Activated CD8-positive, alpha-beta memory T cell treated with anti-CD3 and anti-CD28 coated beads for 1 hour (primary cell): ENCODE measurements at places on chromosomes 3 and 15.
A peak's percentile ranks its signal among the peaks of the same experiment; 100 is the strongest.

- DNase-seq: no peak
Measured at GRCh38 chr15:44710236-44711095, 657 bp downstream of the PATL2 start.

- no peak for DNase-seq
Measured at GRCh38 chr3:126274735-126275619, 82.2 kb downstream of the KLF15 start.

DNA sequence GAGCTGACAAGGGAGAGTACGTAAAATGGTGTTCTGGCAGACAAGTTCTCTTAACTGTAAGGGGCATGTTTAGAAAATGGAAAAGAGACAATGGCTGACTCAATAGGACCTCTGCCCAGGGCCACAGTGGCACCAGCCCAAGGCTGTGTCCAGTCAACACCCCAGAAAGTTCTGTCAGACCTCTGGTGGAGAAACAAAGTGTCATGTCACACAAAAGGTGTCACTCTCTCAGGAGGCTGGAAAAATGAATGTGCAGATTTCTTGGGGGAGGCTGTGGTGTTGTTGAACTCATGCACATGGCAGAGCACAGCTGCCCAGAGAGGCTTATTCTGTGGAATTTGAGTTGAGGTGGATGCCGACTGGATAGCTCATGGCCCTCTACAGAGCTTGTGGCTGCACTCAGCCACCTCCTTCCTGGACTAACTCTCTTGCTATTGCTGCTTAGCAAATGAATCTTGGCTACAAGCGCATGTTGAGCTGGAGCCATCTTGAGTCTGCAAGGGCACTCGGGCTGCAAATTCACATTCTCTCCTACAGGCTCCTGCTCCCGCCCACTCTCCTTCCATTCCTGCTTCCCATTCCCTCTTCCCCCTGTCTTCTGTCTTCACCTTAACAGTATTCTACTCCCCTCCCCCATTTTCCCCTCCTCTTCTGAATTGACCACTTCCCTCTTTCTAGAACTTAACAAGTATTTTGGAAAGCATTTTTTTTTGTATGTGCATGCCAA lies 55.8 kb upstream of the SLC7A14 start:
- no peak for DNase-seq

DNA sequence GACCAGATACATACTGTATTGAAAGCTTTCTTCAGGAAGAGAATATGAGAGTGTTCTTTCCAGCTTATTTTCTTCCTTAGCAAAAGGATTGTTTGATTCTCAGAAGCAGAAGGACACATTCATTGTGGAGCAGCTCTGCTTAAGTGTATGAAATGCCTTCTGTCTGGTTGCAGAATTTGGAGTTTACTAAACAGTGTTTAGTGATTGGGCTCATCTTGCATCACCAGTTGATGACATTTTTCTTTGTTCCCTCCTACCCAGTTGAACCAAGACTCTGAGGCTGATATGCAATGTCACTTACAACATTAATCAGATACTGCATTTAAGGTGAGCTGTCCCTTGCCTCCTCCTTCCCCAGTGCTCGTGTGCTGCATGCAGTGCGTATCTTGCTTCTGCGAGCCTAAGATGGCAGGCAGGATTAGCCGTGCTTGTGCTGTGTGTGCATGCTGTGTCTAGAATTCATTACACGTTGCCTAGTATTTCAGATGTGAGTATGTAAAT lies 18.4 kb downstream of the ZBTB38 start:
- no peak for DNase-seq

- DNase-seq: no peak
Measured at GRCh38 chr15:39286706-39287105, 294.2 kb upstream of the THBS1 start.

GRCh38 chr3:197959891-197960693 lies at the start of gene LMLN:
Gene LMLN (plus strand): TSS chr3:197960217. CDS start chr3:197960246, 29 bp downstream.
- DNase-seq: peak; percentile 91

DNA sequence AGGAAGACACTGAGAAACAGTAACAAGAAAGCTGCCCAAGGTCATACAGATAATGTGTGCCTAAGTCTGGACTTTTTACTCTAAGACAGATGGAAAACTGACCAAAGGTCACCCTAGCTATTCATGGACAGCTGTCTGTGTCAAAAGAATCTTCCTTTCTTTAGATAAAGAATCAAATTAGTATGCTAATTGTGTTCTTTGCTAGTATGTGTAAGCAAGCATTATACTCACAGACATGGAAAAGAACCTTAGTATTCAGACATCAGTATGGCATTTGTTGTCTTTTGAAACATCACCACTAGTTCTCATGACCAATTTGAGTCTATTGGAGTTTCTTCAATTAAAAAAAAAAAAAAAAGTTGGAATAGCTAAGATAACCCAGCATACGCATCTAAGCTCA lies 91.8 kb upstream of the SOX2 start:
- no peak for DNase-seq

GRCh38 chr3:114732353-114732752 lies 414.7 kb downstream of the ZBTB20 start:
- no peak for DNase-seq

DNA sequence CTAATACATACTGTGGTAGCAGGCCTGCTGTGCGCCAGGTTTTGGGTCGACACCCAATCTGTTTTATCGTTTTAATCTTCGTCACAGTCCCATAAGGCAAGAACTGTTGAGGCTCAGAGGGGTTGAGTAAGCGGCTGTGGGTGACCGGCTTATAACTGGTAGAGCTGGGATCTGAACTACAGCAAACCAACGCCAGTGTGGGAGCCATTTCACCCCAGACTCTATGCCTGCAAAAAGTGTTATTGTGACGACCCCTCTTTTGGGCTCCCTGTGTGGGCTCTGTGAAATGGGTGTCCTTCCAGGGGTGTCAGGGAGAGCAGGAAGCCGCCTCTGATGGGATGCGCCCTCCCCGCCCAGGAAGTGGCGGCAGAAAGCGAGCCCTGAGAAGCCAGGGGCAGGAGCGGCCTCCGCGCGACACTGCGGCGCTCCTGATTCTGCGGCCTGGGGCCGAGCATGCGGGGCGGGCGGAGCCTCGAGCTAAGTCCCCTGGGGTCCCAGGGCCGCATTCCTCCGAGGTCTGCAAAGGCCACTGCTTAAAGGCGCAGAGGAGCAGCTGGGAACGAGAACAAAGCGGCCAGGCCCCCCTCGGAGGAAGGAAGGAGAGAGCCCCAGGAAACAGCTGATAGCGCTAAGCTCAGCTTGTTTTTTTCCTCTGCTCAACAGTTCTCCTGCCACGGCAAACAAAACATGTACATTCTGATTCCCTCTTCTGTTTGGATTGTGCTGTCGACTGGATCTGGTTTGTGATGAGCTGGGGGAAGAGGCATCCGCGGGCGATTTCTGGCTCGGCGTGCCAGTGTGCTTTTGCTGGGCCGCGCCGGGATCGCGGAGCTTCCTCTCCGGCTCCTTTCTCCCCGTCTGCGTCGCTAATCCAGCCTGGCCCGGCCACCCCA lies 33.9 kb downstream of the GRK7 start:
- DNase-seq: no peak

GRCh38 chr15:60797444-60798040 lies 318.6 kb upstream of the ICE2 start:
- DNase-seq: no peak

- DNase-seq: no peak
Measured at GRCh38 chr3:129002573-129003569, 1.8 kb downstream of the EFCC1 start.

DNA sequence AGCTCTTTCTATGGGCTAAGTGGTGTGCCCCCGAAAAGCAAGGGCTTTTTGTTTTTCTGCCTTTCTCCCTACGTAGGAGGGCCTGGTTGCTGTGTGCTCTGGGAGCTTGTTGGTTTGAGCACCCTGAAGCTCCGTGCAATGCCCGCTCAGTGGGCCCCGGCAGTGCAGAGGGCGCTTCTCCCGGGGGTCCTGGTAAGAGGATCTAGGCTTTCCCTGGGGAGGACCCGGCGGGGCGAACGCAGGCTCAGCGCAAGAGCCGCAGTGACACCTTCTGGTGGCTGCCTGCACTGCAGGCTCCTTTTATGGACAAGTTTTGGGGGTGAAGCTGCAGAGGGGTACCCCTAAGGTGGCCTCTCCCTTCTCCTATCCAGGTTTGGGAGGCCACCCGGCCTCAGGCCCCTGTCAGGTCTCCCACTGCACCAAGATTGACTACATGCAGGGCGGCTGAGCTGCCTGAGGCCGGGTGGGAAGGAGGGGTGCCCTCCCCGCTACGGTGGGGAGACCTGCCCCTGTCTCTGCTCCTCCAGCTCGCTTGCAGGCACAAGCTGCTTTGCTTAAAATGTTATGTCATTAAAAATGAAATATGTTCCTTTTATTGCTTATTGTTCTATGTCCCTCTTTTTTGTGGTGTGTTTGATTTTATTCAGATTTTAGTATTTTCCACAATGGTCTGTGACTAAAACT lies 387.9 kb downstream of the GABRG3 start:
- DNase-seq: no peak

DNA sequence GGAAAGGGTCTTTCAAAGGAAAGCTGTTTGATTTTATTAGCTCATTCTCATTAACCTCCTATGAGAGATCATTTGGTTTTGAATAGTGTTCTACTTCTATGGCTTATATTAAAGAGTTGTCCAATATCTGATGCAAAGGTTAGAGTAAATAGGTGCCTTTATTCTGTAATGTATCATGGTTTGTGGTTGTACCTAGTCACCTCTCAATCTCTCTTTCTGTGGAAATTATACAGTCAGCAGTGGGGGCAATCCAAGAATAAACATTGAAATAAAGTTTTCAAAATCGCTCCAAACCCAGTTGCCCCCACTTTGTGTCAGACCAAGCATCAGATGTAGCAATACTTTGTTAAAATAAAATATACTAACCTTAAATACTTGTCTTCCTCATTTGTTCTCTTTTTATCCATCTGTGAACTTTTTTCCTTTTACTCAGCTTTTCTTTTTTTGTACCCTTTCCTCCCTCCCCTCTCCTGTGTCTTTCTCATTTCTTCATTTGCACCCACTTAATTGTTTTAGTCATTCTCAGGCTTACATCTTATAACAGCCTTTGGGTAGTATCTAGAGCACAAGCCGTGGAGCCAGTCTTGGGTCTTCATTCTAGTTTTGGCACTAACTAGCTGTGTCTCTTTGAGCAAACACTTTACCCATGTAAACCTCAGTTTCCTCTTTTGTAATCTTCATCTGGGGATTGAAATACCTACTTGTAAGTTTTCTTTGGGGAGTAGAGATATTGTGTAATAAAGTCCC lies 16.7 kb downstream of the CMSS1 start:
- DNase-seq: no peak

DNA sequence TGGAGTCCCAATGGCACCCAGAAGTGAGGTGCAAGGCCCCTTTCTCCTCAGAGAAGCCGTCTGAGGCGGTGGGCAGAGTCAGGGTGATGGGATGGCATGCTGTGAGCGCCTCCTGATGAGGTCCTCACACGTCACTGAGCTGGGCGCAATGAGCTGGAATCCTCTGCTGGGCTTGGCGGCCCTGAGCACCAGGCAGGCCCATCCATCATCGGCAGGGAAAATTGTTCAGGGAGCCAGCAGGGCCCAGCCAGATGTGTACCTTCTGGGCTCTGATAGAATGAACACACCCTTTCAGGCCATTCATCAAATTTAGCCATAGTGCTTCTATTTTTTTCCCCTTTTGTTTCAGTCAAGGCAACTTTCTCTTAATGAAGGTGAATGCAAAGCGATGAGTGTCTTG lies 43.7 kb downstream of the FAM3D start:
- no peak for DNase-seq

DNA sequence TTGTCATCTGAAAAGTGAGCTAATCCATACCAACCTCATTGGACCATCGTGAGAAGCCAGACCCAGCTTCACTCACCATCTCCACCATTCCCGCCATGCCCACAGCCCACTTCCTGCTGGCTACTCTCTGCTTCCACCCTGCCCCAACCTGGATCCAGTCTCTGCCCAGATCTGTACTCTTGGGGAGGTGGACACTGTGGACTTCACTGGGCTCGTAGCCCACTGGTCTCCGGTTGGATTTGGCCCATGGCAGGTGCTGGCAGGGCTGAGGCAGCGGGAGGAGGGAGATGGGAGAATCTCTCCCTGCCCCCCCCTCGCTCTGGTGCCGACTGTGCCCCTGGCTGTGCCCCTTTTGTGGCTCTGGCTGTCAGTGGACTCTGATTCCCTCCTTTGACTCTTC lies 193.8 kb downstream of the ABHD5 start:
- no peak for DNase-seq

- DNase-seq: peak; percentile 49
Measured at GRCh38 chr3:67655364-67656121, 1.1 kb upstream of the SUCLG2 start.

DNA sequence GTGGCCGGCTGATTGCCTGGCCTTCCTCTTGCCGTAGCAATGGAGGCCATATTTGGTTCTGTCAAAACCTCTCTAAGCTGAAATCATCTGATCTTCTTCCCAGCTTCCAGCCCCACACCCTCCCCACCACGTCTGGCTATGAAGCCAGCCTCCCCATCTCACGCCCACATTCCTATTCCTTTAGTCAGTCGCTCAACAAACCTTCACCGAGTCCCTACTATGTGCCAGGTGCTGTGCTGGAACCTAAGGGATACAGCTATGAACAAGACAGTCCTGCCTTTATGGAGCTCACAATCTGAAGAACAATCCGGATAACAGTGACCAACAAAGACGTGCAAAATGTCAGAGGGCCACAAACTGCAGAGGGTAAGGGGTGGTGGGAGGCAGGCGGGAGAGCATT lies 31.9 kb upstream of the SMAD6 start:
- DNase-seq: no peak

DNA sequence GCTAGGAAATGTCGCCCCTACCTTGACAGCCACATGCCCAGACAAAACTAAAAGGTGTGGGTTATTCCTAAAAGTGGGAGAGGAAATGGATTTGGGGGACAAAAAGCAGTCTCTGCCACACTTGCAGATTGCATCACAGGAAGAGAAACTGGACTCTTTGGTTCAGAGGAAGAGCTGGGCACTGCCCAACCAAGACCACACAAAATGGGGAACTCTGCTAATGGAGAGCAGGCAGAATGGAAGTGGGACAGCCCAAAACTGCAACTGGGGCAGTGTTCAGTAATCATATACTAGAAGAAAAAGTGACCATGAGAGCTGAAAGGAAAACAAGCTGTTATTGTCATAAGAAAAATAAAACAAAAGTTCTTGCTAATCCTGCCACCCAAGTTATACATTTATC lies 138.9 kb upstream of the FRMD4B start:
- no peak for DNase-seq

GRCh38 chr3:44886561-44886960 lies 12.2 kb downstream of the TGM4 start:
- DNase-seq: no peak

DNA sequence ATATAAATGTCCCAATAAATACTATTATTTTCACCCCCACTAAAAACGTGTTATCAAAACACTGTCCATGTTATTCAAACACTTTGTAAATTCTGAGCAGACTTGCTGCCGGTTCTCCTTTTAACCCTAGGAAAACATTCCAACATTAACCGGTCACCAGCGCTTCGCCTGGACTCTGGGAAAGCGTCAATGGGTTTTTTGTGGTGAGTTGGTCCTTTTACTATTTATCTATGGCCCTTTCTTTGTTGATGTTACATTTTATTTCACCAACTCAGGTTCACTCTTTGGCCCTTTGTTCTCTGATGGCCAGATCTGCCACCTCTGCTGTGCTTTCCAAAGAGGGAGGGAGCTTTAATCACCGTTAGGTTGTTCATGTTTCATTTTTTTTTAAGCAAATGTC lies 4.1 kb upstream of the EOMES start:
- no peak for DNase-seq
